ENCODE measurements at places on chromosomes 13 and 19.
A peak's percentile ranks its signal among the peaks of the same experiment; 100 is the strongest.

- peak; percentile 54 for DNase-seq
Observed at GRCh38 chr19:37594982-37595382, 306 bp downstream of the ZNF540 start.

DNA sequence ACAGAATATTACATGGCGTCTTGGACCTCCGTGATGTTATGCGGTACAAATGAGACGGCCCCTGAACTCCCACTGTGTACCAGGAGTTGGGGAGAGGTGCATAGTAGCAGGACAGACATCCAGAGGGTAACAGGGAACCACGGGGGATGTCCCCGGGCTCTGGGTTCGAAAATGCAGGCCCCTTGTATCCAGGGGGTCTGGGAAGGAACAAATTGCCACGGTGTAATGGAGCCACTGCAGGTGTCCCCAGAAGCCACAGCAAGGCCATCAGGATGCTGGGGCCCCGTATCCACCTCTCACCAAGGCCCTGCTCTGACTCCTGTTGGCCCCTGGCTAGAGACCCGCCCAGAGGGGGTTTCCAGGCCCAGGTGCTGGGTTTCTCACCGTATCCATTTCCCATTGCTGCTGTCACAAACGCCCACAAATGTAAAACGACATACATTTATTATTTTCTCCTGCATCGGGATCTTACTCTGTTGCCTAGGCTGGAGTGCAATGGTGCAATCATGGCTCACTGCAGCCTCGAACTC is 77.8 kb downstream of the INSR start:
- DNase-seq, result no peak

GRCh38 chr13:26836626-26837025 is 76.0 kb upstream of the GPR12 start:
- DNase-seq, result no peak

DNA sequence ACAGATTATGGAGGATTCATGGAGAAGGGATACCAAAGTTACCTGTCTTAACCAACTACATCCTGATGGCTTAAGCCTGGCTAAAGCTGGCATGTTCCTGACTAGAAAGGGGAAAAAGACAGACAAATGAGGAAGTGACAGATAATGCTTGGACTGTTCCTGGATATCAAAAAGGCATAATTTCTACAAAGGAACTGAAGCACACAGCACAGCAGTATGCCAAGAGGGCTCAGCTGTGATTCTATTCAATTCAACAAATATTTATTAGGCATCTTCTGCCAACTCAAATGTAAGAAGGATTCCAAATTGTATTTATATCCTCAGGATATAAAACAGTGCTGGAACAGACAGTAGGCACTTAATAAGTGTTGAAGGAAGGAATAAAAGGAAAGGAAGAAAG is 59.5 kb downstream of the KLF12 start:
- DNase-seq, result no peak

GRCh38 chr19:33580026-33580644 is 41.6 kb upstream of the CHST8 start:
- no peak for DNase-seq

DNA sequence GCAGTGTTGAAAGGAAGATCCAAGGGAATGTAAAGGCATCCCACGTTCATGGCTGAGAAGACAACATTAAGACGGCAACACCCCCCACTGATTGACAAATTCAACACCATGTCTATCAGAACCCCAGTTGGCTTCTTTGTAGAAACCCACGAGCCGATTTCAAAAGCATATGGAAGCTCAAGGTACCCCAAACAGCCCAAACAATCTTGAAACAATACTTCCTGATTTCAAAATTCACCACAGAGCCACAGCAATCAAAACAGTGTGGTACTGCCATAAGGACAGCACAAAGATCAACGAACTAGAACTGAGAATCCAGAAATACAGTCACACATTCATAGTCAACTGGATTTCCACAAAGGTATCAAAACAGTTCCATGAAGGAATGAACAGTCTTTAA is 6.2 kb downstream of the MIER2 start:
- no peak for DNase-seq

DNA sequence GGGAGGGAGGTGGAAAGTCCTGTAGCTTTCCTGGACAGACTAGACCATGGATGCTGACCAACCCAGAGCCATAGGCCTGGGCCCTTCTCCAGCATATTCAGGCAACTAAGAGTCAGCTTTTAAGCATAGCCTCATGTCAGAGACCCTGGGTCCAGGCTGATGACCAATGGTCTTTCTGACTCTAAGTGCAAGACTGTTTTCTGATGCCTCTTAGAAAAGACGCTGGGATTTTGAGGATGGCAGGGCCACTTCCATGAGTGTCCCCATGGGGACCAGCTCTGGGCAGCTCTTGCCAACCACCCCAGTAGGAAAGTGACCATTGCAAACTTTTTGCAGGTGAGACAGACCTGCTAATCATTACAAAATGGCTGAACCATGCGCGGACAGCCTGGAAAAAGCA is 135.6 kb upstream of the KL start:
- no peak for DNase-seq

- DNase-seq, result no peak
Observed at GRCh38 chr13:43003010-43003409, 11.0 kb upstream of the EPSTI1 start.

GRCh38 chr19:49168421-49168820 is 10.8 kb downstream of the TRPM4 start:
- no peak for DNase-seq

GRCh38 chr19:3768015-3768747 is 3.8 kb downstream of the RAX2 start:
- DNase-seq, result no peak

DNA sequence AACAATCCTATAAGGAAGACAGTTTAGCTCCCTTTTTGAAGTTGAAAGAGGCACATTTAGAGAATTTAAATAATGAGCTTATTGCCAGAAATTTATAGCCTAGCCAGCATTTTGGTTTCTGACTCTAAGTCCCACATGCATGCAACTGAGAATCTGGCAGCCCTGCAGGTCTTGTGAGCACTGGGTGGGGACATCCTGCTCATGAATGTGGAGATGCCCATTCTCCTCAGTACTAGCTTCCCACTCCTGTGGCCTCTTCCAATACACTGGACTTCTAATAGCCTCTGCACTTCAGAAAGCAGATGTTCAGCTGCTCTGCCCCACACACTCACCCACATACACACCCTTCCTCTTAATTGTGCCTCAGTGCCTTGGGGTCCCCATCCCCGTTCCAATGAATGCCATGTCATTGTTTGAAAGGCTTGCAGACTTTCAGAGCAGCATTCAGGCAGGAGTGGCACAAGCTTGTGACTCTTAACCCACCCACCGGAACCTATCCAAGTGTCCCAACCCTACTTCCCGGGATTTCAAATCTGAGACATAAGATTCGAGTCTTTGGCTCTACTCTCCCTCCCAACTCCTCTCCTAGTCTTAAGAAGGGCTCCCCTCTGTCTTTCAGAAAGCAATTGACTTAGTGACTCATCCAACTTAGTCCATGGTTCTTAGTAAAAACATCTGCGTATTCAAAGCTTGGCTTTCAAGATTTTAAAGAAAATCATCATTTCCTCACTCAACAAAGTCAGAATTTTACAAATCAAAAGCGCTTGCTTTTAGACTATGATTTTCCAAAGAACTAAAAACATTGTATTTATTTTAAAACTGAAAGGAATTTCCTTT is 80.0 kb upstream of the FREM2 start:
- no peak for DNase-seq

- DNase-seq, result no peak
Observed at GRCh38 chr13:111346101-111346680, 25.7 kb downstream of the TEX29 start.

DNA sequence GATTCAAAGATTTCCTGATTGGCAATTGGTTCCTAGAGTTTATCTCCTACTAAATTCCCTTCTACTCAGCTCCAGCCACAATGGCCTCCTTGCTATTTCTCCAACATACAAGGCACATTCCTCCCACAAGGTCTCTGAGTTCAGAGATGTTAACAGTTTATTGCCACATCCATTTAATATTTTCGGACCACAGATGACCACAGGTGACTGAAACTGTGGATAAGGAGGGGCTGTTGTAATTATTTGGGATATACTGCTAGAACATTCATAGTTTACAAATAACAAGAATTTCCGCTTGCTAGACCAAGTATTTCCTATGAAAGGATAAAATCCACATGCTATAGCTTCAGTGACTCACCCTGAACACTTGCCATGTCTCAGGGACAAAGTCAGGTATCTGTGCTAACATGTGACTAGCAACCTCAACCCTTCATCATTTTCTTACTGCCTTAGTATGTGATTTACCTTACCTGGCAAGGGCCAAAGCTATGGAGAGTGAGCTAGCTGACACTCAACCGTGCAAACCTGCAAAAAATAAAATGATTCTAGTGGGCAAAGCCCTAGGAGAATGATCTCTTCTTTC is 117.7 kb downstream of the TBC1D4 start:
- no peak for DNase-seq

DNA sequence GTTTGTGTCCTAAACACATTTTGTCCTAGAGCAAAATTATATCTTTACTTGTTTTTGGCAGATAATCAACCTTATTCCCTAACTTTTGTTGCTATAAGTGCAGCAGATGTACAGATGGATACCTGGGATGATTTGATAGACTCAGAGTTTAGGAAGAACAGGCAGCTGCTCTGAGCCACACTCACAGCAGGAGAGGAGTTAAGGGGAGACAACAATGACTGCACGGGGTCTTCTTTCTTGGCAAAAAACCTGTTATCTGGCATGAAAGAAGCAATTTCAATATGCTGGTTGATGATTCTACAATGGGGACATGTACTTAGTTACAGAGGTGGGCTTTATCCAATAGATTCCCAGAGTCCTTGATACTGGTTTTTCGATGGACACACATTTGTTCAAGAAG is 258.9 kb upstream of the PCDH9 start:
- DNase-seq, result no peak

DNA sequence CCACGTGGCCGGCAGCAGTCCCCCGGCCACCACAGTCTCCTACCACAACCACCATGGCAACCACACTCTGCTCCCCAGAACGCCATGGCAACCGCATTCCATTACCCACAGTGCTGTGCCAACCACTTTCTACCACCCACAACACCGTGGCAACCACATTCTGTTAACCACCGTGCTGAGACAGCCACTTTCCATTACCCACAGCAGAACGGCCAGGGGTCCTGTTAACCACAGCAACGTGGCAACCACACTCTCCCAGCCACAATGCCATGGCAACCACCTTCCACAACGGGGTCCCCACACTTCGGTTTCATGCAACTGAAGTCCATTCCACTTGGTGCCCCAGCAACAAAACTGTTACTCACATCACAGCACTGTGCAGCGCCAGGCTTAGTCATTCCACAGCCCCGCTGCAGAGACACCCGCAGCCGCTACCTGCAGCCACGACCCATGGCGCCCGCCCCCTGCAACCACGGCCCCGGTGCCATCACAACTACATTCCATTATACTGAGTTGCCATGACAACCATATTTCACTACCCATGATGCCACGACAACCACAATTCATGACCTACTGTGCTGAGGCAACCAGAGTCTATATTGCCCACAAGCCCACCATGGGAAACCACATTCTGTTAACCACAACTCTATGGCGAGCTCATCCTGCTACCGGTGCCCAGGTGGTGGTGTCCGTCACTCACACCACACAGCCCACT is 10.0 kb downstream of the DPF1 start:
- DNase-seq, result no peak

- no peak for DNase-seq
Observed at GRCh38 chr19:38452430-38453366, 19.2 kb downstream of the RYR1 start.

GRCh38 chr13:95226050-95226449 is 75.2 kb downstream of the ABCC4 start:
- no peak for DNase-seq

GRCh38 chr19:43337737-43338136 is 15.7 kb upstream of the CD177 start:
- DNase-seq, result no peak

GRCh38 chr13:27833206-27833605 is 40.9 kb downstream of the GSX1 start:
- DNase-seq, result no peak

- no peak for DNase-seq
Observed at GRCh38 chr19:33661336-33661735, 39.6 kb downstream of the CHST8 start.

DNA sequence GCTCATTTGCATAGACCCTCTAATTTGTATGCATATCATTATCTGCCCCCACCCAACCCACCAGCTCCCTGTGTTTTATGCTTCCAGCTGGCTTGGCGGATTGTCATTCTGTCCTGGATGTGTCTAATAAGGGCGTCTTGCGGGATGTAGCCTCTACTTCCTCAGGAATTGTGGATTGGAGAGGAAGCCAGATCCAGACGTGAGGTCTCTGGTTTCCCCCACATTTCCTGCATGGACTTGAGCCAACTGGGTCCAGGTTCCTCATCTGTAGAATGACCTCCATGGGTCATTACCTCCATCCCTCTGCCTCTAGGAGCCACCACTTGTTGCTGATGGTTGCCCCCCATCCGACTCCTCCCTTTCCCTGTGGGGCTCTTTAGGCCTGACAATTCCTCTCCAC is 7.3 kb downstream of the TNFSF14 start:
- DNase-seq, result no peak

DNA sequence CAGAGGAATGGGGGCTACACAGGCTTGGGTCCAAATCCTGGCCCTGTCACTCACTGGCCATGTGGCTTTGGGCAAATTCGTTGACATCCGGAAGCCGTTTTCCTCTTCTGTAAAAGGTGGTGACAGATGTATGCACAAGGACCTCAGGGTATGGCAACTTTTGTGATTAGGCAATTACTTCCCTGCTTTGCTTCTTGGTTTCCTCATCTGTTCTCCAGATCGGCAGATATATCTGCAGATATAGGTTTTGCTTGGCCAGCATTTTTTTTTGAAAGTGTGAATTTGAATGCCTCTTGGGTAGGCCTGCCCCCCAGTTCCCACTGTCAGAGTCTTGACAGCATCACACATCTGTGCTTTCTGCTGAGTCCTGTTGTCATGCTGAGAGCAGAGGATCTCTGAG is 17.7 kb downstream of the TMEM272 start:
- DNase-seq, result no peak

- DNase-seq, result no peak
Observed at GRCh38 chr19:35905178-35905727, 2.8 kb downstream of the TYROBP start.

- no peak for DNase-seq
Observed at GRCh38 chr19:35718345-35719041, 690 bp downstream of the KMT2B start.

DNA sequence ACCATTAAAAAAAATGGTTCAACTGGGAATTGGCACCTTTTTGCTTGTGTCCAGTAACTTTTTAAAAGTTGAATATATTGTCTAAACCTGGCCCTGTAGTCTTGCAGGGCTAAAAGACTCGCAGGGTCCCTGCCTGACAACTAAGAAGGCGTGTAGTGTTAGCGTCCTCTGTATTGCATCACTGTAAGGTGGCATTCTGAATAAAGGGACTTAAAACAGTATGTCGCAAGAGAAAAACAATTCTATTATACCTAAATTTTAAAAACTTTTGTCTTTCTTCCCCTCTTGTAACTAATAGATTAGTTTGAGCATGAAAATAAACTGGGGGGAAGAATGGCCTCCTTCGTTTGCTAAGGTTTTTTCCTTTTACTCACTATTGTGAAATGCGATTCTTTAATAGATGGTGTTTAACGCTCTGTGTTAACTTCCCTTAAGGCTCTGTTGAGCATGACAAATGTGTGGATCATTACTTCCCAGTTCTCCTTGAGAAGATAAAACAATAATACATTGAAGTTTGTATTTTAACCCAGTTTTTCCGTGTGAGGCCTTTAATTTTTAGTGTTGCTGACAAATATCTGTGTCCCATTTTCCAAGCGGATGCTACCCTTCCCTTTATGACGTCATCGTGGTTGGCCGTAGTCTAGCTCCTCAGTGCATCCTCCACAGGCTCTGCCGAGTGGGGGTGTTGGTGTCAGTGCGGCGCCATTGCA is 134.6 kb downstream of the KATNAL1 start:
- no peak for DNase-seq

- peak; percentile 6 for DNase-seq
Observed at GRCh38 chr19:46546194-46546896, 50.7 kb upstream of the PNMA8B start.
